RKO (cell line): ENCODE measurements at places on chromosomes 13 and 19.

GRCh38 chr19:39325778-39326665 lies 5.4 kb upstream of the LRFN1 start:
- DNase-seq = peak; percentile 46

DNA sequence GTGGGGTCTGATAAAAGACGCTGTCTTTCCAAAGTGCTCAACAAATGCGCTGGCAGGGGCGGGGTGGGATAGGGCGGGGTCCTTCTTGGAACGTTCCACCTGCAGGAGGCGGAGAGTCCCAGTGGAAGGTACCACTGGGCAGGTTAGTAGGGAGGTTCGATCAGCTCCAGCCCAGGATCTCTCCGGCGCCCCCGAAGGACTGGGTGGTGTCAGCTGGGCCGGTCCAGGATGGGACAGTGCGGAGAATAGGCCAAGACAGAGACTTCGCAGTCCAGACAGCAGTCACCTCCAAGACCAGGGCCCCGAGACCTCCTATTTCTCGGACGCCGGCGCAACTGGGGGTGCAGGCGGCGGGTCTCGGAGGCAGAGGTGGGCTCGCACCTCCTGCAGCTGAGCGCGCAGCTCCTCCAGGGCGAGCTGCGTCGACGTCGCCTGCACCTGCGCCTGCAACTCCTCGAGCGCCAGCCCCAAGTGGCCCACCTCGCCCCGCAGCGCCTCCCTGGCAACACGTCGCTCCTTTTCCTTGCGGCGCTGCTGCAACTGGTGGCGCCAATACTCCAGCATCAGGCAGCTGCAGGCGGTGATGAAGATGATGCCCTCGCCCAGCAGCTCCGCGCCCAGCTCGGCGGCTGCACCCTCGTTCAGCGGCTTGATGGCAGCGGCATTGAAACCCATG lies 21.6 kb downstream of the VASP start:
- DNase-seq = no peak

- no peak for DNase-seq
Observed at GRCh38 chr13:33745370-33746324, 72.3 kb upstream of the RFC3 start.

- DNase-seq = peak; percentile 28
Observed at GRCh38 chr13:66689628-66690027, 540.5 kb downstream of the PCDH9 start.

DNA sequence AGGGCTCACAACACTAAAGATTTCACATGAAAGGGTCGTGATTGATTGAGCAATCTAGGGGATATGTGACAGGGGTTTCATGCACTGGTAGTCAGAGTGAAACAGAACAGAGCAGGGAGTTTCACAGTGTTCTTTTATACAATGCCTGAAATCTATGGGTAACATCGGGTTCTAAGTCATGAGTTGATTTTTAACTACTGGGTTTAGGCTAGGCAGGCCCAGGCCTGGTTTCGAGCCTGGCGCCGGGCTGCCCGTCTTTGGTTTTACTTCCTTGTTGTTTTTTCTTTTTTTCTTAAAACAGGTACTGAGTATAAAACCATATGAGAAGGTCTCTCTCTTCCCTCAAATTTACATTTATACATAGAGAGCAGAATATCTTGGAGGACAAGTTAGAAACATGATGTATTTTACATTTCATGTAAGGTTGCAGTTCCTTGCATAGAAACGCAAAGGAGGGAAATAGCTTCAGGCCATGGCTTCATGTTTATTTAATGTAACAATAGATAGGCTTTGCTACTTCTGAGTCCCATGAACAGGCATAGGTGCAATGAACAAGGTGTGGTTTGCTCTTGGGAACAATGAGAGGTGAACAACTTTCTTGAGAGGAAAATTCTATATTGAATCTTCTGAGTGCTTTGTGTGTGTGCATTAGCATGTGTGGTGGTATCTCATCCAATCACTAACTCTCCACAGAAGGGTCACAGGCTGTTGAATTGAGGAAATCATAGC lies 128.9 kb upstream of the RXFP2 start:
- no peak for DNase-seq

GRCh38 chr19:44943801-44944249 lies 1.8 kb downstream of the APOC4 start:
- no peak for DNase-seq

- no peak for DNase-seq
Observed at GRCh38 chr19:15265850-15266248, 33.6 kb upstream of the EPHX3 start.

- no peak for DNase-seq
Observed at GRCh38 chr19:623175-623916, 10.0 kb downstream of the POLRMT start.

- DNase-seq = no peak
Observed at GRCh38 chr13:110356362-110356761, 49.3 kb downstream of the COL4A2 start.

- no peak for DNase-seq
Observed at GRCh38 chr13:21202767-21203531, 26.5 kb downstream of the MRPL57 start.

DNA sequence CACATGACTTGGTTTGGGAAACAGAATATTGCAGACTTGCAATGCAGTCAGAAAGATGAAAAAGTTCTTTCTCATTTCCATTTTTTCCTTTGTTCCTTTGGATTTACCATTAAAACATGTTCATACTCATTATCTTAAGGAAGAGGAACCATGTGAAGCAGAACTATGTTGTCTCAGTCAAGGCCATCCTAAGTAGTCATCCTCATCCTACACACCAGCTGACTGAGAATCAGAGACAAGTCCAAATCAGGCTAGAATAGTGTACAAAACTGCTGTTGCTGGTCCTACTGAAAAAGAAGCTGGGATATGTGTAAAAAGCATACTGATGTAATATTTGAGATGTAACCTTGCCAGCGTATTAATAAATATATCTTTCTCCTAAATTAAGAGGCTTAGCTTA lies 433.4 kb downstream of the SLITRK5 start:
- DNase-seq = no peak

- DNase-seq = no peak
Observed at GRCh38 chr13:75645141-75645540, 9.0 kb downstream of the LMO7 start.

GRCh38 chr13:33229446-33230177 lies 55.9 kb downstream of the STARD13 start:
- no peak for DNase-seq

DNA sequence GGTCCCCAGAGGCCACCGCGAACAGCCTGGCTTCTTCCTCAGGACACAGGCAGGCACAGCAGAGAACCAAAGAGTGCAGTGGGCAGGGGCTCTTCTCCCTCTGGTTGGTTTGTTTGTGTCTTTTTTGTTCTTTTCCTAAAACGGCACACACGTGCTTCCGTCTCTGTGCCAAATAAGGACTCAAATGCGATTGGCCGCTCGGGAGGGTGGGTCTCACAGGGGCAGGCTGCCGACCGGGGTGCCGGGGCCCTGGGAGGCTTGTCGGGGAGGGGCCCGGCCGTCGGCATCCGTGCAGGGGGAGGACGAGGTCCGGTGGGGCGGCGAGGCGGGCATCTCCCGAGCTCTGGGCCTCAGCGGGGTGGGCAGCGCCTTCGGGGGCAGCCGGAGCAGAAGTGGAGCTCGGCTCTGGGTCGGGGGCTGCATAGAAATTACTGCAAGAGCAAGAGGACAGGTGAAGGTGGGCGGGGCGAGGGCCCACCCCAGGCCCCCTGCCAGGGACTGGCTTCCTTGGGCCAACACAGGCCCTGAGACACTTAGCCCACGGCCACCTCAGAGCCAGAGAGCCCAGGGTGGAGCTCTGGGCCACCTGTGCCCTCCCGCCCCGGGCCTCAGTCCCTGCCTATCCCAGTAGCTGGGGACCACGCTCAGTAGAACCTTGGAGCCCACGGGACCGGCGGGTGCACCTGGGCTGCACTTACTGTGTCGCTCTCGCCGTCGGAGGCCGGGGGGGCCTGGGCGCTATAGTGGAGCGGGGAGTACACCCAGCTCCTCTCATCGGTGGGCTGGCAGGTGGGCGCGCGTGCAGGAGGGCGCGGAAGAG lies 6.4 kb upstream of the CACTIN start:
- no peak for DNase-seq

DNA sequence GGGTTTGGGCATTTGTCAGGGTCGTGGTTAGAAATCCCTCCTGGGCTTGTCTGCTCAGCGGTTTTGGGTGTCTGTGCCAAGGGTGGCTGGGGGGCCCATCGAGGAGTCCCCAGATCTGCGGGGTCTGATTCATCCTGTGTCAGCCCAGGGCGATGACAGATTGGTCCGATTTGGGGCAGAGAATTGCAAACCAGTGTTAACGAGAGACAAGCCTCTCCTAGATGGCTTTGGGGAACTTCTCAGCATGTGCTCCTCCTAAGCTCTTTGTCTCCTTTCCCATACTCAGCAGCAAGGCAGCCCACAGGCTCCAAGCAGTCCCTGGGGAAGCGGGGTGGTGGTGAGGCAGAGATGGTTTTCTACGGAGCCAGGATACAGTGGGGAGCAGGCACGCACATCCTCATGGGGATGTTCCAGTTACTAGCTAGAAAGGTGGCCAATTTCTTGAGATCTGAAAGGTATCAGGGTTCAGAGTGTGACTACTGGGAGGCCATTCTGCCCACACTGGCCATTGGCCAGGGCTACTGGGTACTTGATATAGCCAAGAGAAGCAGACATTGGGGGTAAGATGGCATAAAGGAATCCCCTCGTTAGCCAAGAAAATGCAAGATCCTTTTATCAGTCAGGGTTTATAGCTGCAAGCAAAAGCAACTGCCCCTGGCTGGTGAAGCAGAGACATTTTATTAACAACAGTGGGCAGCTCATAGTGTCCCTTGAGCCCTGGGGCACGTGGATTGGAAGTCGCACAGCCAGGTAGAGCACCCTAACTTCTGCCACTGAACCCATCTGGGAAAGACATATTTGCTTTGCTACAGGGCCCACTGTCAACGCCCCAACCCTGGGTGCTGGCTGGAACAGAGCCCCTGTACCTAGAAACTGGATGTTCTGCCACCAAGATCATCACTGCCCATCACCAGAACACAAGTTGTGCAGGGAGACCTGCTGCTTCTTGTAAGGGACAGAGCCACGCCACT lies 63.6 kb downstream of the RGCC start:
- no peak for DNase-seq

- DNase-seq = no peak
Observed at GRCh38 chr13:70370924-70371323, 262.7 kb upstream of the KLHL1 start.

DNA sequence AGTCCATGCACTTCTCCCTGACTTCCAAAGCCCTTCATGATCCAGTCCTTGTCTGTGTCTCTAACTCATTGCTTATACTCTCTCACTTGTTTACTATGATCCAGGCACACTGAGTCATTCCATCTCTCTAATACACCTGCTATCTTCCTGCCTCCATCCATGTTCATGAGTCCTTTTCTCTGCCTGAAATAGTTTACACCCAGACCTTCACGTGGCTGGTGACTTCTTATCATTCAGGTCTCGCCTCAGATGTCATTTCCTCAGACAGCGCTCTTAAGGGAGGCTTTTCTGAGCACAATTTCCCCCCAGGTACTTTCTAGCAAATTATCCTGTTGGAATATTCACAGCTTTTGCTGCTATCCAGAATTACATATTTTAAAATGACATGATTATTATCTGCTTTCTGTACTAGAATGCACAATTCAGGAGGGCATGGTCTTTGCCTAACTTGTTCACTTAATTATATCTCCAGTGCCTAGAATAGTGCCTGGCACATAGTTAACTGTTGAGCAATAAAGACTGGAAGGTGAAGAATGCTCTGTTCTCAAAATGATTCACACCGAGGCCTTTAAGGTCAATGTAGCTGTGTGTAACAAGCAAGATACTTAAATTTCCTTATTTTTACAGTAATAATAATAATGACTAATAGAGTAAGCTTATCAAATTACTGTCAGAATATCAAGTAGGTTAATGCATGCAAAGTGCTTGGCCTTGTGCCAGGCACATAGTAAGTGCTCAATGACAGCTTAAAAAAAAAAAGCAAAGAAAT lies 183.7 kb upstream of the SPRY2 start:
- DNase-seq = no peak

- DNase-seq = peak; percentile 13
Observed at GRCh38 chr13:46866150-46866549, 30.7 kb downstream of the HTR2A start.

DNA sequence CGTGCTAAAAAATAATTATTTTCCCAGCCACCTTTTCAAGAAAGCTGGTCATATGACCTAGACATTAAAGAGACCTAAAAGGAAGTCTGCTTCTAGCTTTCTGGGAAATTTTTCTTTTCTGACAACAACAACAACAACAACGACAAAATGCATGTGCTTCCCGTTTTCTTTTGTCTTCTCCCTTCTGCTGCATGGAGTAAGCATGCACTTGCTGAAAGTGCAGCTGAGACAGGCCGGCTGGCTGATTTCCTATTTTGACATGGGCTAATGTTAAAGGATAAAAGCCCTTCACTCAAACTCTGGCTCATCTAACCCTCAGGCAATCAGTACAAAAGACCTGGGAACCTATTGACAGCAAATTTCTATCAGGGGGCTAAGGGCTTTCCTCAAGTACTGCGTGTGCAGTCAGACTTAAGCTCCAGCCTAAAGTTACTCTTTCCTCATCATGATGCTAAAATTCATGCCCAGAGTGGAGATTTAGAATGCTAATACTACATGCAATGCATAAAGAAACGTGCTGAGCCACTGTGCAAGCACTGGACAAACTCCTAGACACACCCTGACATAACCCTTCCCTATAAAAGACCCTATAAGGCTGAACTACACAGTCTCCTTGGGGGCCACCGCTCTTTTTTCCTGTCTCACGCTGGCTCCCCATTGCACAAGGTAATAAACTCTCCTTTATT lies 811.1 kb downstream of the UQCRFS1 start:
- DNase-seq = no peak

- no peak for DNase-seq
Observed at GRCh38 chr19:32945260-32945659, 26.5 kb downstream of the CEP89 start.

GRCh38 chr13:23510979-23511735 lies 59.1 kb upstream of the TNFRSF19 start:
- DNase-seq = peak; percentile 52

DNA sequence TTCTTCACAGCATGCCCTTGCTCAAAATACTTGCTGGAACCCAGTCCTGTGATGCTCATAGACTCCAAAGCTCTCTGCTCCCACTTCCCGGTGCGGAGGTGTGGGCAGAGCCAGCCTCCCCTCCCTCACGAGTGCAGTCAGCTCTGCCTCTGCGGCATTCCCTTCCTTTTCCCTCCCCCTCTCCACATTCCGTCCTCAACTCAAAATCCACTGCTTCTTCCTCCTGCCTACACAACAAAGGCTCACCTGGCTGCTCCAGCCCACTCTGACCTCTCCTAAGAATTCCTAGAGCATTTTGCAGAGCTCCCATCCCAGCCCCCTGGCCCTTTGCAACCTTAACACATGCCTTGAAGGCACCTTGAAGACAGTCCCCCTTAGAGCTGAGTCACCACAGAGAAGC lies 527.9 kb downstream of the MYO16 start:
- DNase-seq = no peak

GRCh38 chr19:32223595-32224370 lies 121.6 kb upstream of the ZNF507 start:
- no peak for DNase-seq

DNA sequence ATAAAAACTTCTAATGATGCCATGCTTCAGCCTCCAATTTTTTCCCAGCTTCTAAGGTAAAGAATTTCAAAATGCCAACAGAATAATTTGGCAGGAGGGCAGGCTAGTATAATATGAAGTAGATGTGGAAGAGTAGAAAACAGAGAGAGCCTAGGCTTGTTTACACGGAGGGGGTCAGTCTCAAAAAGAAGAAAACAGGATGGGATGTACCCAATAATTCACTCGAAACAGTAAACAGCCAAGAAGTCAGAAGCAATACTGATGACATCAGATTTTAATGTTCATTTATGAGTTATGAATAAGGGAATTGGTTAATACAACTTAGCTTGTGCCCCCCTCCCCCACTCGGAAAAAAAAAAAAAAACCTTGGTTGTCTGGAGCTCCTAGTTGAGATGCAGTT lies 422.5 kb downstream of the FOXO1 start:
- DNase-seq = no peak
